ENCODE measurements at places on chromosomes 6 and 20.
A peak's percentile ranks its signal among the peaks of the same experiment; 100 is the strongest.

DNA sequence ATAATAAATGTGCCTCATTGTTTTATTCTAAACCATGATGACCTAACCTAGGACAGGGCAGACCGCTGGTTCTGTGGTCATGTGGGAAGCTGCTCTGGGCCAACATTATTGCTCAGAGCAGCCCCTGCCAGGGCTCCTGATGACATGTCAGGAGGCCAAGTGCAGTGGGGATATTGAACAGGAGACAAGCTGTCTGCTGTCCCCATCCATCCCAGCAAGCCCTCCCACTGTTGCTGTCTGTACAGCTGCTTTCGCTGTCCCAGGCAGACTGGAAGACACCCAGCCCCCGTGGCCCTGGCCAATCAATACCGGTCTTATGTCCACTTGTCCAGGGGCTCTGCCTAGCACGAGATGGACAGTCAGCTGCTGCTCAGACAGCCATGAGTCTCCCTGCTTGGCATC lies 43.2 kb upstream of the FNDC1 start:
- peak; percentile 92 for DNase-seq

DNA sequence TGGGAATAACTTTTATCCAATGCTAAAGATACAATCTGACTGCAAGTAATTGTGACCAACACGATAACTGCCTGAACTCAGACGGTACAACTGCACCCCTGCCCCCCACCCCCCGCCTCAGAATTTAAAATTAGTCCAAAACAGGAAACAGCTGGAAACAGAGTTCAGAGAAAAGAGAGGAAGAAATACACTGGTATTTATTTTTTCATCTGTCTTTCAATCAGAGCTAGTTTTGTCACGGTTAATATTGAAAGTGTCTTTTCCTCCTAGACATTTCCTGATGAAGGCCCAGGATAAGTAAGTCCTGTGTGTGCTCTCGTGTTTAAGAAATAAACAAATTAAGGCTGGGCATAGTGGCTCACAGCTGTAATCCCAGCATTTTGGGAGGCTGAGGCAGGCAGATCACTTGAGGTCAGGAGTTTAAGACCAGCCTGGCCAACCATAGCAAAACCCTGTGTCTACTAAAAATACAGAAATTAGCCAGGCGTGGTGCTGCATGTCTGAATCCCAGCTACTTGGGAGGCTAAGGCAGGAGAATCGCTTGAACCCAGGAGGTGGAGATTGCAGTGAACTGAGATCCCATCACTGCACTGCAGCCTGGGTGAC lies 21.5 kb downstream of the ACSS1 start:
- no peak for DNase-seq

- DNase-seq, result no peak
Measured at GRCh38 chr6:135254471-135254870, 73.4 kb downstream of the MYB start.

DNA sequence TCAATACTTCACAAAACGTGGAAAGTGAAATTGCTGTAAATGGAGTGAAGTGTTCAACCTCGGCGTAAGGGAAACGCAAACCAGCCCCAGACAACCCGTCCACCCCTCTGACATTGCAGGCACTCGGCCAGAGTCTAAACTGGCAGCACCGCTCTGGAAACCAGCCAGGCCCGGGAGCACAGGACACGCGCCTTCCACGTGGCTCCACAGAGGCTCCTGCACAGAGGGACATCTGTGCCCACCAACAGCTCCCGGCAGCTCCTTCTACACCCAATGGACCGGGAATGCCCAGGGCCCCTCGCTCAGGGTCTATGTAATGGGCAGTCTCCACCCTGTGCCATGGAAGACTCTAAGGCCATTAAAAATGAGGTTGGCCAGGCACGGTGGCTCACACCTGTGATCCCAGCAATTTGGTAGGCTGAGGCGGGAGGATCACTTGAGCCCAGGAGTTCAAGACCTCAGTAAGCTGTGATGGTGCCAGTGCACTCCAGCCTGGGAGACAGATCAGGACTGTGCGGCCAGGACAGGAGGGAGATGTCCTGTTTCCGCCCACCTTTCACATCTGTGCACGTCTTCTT lies 3.4 kb upstream of the HELZ2 start:
- DNase-seq, result no peak

DNA sequence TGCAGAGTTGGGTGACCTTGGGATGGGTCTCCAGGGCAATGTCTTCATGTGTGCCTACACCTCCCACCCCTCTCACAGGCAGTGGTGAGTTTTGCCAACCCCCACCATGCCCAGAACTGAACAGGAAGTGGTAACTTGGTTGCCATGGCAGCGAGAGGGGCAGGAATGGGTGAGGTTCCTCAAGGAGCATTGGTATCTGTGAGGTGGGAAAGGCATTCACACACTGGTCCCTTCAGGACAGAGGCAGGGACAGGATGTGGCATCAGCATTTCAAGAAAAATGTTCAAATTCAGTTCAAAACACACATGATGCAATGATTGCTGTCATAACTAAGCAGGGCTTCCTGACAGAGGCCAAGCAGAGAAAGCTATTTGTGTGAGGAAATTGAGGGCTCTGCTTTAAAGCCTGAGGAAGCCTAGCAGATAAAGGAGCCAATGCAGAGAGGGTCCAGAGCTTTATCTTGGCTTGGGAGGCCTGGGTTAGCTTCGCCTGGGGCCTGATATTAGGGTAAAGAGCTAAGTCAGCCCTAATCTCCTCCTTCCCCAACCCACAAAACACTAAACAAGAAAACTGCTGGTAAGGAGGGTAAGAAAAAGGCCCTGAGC lies 551 bp downstream of the TREML2 start:
- DNase-seq, result no peak

DNA sequence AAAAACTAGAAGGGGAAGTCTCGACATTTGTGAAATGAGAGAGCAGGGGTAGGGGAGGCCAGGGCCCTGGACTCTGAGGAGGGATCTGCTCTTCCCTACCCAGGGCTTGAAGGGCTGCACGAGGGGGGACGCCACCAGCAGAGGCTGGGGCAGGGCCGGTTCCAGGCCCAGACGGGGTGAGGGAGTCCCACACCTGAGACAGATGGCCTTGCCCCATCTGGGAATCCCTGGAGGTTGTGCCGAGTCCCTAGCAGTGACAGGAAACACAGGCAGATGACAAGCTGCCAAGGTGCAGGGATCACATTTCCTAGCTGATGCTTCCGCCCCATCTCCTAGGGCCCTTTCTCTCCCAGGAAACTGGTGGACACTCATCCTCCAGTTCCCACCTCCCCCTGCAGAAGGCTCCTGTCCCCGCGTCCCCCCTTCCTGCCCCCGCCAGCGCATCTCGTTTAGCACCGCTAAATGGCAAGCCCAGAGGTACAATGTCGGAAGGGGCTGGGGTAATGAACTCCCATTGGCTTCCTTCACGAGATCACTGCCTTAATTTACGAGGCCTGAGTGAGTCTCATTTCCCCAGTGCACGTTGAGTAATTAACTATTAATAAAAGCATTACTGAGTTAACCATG lies 35.2 kb upstream of the CDH22 start:
- no peak for DNase-seq

GRCh38 chr20:52261792-52262191 lies 70.2 kb upstream of the ZFP64 start:
- DNase-seq, result no peak

All from C1 segment of cervical spinal cord (tissue), 14 donors.